Stimulated activated CD8-positive, alpha-beta memory T cell treated with anti-CD3 and anti-CD28 coated beads, Interleukin-15, amount 100 ng/mL, for 24 hours (primary cell): ENCODE measurements at places on chromosomes 6 and 20.

DNA sequence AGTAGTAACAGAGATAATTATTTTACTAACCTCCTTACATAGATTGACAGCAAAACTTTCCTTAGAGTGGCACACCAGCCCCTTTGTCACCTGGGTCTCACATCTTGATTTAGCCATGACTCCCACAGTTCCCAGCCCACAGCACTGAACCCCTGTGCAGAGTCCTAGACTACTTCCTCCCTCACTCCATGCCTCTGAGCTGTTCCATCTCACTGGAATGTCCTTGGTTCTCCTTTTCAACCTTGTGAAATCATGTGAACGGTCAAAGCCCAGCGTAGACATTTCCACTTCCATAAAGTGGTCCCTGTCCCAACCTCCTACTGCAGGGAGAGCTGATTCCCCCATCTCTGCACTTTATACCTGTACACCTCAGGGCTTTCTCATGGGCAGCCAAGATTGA, 19.7 kb downstream of the CGA start:
- DNase-seq: no peak

- no peak for DNase-seq
These were observed 14.6 kb upstream of the HLA-F start for GRCh38 chr6:29708432-29709179.

GRCh38 chr6:105609375-105609991, 206.6 kb upstream of the PREP start:
- no peak for DNase-seq

DNA sequence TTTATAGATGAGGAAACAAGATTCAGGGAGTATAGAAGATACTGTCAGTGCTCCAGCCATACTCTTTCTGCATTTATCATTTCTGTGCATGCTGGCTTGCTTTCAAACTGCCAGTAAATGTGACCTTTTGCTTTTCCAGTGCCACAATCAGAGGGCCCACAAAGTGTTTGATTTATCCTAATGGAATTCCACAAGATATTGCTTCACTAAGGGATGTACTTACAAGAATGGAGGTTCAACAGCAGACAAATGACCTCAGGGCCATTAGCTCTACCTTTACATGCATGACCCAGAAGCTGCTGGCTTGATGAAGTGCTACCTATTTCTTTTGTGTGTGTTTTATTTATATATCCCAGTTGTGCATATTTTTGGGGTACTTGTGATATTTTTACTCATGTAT, 171.5 kb upstream of the GRIK2 start:
- no peak for DNase-seq

GRCh38 chr6:163751032-163751525, 336.6 kb downstream of the QKI start:
- DNase-seq: no peak

GRCh38 chr20:50110141-50111047, 2.6 kb downstream of the UBE2V1 start:
- DNase-seq: no peak

GRCh38 chr20:19784511-19785172, 26.6 kb downstream of the RIN2 start:
- no peak for DNase-seq

GRCh38 chr20:25289886-25290597, 42.2 kb downstream of the PYGB start:
- DNase-seq: no peak

- DNase-seq: no peak
These were observed 215.1 kb upstream of the TBX18 start for GRCh38 chr6:84979541-84979940.

DNA sequence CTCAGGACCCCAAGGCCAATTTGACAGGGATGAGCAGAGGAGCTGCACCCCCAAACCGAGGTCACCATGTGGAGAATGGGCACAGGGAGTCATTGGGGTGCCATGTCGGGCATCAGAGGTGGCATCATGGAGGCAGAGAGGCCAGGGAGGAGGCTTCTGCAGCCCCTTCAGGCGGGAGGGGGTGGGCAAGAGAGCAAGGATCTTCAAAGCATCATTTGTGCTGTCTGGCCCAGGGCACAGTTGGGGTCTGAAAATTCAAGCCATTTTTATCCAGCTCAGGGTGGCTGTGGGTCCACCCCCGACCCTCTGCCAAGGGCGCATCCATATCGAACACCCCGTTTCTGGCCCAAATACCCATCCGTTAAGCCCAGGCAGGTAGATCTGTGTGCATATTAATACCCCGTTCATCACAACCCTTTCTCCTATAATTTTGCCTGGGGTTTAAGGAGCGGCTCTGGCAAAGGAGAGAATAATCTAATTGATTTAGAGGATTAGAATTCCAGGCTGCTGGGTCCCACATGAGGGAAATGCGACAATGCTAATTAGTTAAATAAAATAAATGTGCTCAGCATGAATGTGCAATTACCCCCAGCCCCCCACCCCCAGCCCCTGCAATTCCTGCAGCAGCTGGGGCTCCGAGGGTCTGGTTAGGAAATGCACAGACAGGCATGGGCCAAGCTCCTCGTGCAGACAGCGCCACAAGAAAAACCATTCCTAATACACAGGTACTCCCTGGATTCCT, 31.9 kb downstream of the VSTM2L start:
- DNase-seq: no peak

GRCh38 chr6:1087154-1087843, 224.6 kb upstream of the FOXQ1 start:
- no peak for DNase-seq

DNA sequence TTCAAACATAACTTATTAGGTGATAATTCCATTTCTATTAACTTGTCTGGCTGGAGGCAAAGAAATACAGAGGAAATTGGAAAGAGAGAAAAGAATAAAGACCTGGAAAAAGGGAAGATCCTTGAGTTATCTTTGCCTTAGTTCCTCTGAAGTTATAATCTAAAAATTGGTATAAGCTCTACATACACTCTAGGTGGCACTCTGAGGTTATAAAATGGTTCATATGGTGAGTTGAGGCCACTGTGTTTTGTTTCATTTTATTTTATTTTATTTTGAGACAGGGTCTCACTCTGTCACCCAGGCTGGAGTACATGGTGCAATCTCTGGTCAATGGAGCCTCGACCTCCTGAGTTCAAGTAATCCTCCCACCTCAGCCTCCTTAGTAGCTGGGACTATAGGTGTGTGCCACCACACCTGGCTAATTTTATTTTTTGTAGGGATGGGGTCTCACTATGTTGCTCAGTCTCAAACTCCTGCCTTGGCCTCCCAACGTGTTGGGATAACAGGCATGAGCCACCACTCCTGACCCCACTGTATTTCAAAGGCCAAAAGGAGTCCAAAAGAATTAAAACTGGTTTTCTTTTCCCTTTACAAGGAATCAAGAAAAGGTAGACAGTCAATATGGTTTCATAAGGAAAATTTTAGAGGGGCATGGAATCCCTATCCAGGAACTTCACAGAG, 19.4 kb downstream of the GPX6 start:
- no peak for DNase-seq

GRCh38 chr20:25325997-25326396, 64.6 kb downstream of the ABHD12 start:
- no peak for DNase-seq

DNA sequence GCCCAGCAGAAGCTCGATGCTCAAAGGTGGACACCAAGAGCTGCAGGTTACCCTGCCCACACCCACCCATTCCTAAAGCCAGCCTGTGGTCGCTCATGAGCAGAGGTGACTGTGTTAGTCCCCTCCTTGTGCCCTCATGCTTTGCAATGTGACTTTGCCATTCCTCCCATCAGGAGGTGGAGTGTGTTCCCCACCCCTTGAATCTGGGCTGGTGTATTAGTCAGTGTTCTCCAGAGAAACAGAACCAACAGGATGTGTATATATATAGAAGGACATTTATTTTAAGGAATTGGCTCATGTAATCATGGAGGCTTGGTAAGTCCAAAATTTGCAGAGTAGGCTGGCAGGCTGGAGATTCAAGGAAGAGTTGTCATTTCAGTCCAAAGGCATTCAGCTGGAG, 54.4 kb upstream of the RNF24 start:
- DNase-seq: no peak

GRCh38 chr6:98904096-98904495, 43.6 kb downstream of the FBXL4 start:
- no peak for DNase-seq

GRCh38 chr20:50567860-50568548, 57.8 kb downstream of the PTPN1 start:
- DNase-seq: no peak

GRCh38 chr20:37270576-37271420, 9.2 kb upstream of the GHRH start:
- no peak for DNase-seq

DNA sequence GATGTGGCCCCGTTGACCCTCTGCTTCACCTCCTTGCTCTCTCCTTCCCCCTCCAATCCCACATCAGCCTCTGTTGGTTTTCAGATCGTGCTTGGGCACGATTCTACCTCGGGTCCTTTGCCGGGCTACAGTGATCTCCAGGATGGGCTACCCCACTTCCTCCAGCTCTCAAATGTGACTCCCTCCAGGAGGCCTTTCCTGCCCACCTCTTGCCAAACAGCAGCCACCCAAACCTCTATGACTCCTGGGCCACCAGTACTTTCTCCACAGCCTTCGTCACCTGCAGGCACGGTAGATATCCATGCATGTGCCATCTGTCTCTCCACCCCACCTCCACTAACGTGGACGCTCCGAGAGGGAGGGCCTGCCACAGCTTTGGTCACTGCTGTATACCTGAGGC, 55.9 kb upstream of the NXT1 start:
- DNase-seq: no peak

- DNase-seq: no peak
These were observed 55.6 kb upstream of the BEND6 start for GRCh38 chr6:56899311-56899710.

- DNase-seq: no peak
These were observed 248.1 kb downstream of the TAF4 start for GRCh38 chr20:61817575-61817974.

- no peak for DNase-seq
These were observed 70.8 kb downstream of the EYA4 start for GRCh38 chr6:133312006-133312405.

GRCh38 chr6:98877250-98877649, 42.9 kb downstream of the POU3F2 start:
- no peak for DNase-seq

- DNase-seq: no peak
These were observed 115.9 kb downstream of the CD24 start for GRCh38 chr6:106858653-106859092.

GRCh38 chr6:146997062-146997461, 207.2 kb upstream of the STXBP5 start:
- no peak for DNase-seq

DNA sequence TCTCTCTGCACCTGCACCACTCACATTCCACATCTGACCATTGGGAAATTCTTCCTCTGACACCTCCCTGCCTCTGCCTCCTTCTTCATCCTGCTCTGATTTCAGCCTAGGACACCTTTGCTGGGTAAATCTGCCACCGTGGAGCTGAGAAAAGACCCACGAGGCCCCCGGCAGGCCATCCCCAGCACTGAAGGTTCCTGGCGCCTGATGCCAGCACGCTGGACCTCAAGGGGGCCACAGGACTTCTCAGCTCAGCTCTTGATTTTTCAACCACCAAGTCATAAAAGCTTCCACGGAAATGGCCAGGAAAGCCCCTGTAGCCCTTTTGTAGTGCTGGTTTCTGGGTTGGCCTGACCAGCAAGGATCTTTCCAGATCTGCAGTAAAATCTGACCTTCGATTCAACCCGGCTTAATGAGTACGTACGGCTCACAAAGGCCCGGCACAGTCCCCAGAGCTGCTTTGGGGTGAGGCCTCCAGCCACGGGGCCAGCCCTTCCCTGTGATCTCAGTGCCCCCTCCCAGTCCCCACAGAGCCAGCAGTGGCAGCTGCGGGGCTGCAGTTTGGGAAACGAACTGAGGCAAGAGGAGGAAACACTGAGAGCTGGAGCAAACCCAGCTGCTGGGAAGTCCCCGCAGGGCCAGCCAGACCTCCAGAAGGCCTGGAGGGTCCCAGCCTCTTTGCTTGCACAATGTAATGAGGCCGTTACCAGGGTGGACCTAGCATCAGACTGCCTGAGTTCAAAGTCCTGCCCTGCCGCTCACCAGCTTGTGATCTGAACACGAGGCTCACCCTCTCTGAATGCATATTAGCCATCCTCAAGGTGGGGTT, 157.5 kb downstream of the BMP7 start:
- DNase-seq: no peak

DNA sequence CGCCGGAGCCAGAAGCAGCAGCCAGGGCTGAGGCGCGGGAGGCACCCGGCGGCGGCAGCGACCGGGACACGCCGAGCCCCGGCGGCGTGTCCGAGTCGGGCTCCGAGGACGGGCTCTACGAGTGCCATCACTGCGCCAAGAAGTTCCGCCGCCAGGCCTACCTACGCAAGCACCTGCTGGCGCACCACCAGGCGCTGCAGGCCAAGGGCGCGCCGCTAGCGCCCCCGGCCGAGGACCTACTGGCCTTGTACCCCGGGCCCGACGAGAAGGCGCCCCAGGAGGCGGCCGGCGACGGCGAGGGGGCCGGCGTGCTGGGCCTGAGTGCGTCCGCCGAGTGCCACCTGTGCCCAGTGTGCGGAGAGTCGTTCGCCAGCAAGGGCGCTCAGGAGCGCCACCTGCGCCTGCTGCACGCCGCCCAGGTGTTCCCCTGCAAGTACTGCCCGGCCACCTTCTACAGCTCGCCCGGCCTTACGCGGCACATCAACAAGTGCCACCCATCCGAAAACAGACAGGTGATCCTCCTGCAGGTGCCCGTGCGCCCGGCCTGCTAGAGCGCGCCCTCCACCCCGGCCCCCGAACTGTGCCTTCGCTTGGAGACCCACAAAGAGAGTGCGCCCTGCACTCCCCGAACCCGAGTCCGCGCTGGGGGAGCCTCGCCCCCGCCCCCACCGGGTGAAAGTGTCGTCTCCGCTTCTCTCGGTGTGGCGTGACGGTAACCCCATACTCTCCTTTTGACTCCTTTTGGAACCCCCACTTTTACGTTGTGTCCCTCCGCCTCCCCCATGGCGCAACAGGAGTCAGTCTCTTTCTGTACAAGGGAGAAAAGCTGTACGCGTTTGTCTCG, 1.6 kb downstream of the INSM1 start:
- no peak for DNase-seq

DNA sequence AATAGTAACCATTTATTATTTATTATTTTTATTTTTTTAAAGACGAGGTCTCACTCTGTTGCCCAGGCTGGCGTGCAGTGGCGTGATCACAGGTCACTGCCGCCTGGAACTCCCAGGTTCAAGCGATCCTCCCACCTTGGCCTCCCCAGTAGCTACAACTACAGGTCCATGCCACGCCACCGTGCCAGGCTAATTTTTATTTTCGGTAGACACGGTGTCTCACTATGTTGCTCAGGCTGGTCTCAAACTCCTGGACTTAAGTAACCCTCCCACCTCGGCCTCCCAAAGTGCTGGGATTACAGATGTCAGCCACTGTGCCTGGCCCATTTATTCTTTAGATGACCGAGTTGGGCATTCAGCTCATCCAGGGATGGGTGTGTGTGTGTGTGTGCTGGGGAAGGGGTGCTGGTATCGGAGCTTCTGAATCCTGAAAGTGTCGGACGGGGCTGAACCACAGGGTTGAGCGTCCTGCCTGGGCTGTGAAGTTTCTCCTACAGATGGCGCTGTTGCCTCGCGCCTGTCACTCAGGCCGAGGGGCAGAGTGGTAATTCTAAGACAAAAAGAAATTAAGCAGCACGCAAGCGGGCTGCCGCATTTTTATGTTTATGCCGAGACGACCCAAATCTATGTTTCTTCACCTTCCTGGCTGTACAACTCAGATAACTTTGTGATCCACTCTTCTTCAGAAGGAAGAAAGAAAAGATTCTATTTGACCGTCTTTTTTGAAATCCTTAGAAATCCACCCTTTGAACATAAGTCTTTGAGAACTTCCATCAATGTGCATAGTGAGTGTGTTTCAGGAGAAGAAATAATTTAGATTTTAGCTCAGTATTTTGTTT, 252.8 kb downstream of the CDH26 start:
- DNase-seq: peak; percentile 29
